Immature natural killer cell (primary cell): ENCODE measurements at places on chromosomes 2 and 18.

DNA sequence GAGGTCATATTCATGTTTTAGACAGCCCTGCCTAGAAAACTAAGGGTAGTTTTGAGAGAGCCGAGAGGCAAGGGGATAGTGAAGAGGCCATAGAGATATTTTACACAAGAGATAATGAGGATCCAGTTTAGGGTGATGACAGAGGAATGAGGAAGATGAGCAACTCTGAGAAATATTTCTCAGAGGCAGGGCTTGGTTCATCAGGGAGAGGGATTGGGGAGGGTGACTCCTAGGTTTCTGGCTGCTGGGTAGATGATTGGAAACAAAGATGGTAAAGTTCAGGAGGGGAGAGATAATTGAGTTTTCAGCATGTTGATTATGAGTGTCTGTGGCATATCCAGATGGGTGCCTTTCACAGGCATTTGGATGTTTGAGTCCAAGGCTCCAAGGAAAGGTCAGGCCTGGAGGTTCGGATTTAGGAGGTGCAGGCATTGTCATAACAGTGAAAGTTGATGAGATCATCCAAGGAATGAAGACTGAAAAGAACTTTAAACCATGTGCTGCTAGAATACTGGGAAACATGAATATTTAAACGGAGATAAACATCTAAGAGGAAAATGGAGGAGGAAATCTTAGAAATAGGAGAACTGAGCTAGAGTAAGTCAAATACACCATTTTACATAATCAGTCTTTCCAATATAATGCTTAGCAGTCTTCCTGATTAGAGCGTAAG lies 7.4 kb downstream of the MYL12B start:
- no peak for DNase-seq

DNA sequence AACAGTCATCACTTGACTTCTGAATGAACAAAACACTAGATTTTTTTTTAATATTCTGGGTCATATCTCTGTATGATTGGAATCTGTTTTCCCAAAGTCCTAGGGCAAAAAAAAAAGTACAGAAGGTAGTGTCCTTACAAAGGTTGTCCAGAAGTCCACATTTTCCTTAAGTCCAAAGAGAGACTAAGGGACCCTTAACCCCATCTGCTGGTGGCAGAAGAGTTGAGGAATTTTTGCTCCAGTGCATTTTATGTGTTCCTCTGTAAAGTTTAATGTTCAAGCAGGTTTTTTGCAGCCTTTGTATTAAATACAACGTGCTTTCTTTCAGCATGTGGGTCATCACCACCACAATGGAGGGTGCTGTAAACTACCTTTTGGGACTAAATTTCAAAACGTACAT lies 215.9 kb downstream of the SP3 start:
- no peak for DNase-seq

DNA sequence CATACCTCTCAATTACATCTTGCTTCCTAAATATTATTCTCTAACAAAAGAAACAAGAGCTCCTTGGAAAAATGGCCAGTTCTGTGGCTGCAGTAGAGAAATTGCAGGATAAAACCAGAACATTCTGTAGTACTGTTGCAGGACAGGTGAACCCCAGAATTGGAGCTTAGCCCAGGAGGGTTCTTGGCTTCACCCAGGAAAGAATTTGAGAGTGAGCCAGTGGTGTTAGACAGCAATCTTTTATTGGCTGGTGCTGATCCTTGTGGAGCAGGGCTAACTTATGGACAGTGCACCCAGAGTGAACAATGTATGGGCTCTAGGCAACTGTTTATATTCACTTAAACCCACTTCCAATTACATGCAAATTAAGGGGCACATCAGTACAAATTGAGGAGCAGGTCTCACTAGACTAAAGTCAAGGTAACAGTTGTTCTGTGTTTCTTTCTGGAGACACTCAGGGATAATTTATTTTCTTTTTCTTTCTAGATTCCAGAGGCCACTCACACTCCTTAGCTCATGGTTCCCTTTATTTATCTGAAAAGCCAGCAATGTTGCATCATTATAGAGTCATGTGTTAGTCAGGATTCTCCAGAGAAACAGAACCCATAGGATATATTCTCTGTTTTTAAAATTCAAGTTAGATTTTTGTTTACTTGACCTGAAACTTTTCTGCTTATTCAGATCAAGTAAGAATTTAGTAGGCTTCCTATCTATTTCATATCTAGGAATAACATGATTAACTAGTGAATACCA lies 348.1 kb downstream of the CCDC85A start:
- DNase-seq, result no peak

GRCh38 chr2:213104092-213104902 lies 47.1 kb downstream of the IKZF2 start:
- DNase-seq, result peak; percentile 49

- no peak for DNase-seq
Observed at GRCh38 chr2:215454519-215455246, 18.8 kb upstream of the FN1 start.

DNA sequence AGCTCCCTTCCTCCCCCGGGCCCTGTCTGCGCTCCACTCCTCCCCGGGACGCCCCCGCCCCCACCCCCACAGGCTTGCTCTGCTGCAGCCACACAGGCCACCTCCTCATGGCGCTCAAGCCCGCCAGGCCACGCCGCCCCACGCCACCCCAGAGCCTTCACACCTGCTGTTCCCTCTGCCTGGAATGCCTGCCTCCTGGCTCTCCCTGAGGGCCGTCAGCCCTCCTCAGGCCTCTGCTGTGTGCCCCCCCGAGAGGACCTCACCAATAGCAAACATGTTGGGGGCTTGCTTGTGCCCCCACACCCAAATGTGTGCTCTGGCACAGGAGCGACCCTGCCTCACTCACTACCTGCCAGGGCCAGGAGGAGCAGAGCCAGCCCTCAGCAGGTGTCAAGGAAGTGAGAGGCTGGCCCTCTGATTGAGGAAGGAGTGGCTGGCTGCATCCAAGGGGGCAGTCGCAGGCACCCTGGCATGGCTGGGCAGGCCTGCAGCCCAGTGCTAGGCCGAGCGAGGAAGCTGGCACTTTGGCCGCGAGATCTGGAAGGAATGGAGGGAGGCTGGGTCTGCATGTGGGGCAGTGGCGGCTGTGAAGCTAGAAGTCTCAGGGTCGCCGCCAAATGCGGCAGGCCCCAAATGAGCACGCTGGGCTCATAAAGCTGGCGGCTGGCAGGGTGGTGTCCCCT lies 86.5 kb downstream of the INHBB start:
- no peak for DNase-seq

- DNase-seq, result no peak
Observed at GRCh38 chr2:226994775-226995174, 158.9 kb downstream of the RHBDD1 start.

DNA sequence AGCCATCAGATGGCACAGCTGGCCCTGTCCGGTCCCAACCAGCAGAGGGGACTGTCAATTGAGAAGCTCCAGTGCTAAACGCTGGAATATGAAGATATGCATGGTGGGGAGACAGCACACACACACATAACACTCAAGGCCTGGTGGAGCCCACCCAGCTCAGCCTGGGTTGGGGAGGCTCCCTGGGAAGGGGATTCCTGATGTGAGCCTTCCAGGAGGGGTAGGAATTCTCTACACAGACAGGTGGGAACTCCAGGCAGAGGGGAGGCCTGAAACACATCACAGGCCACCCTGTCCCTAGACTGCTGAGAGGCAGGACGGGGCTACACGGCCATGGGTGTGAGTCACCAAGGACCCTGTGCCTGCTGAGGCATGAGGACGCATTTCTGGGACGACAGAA lies 49.4 kb upstream of the SH3RF3 start:
- no peak for DNase-seq

- DNase-seq, result no peak
Observed at GRCh38 chr2:193505620-193506019, 1310.9 kb upstream of the TMEFF2 start.

- DNase-seq, result no peak
Observed at GRCh38 chr2:217983276-217984233, 19.2 kb downstream of the TNS1 start.

DNA sequence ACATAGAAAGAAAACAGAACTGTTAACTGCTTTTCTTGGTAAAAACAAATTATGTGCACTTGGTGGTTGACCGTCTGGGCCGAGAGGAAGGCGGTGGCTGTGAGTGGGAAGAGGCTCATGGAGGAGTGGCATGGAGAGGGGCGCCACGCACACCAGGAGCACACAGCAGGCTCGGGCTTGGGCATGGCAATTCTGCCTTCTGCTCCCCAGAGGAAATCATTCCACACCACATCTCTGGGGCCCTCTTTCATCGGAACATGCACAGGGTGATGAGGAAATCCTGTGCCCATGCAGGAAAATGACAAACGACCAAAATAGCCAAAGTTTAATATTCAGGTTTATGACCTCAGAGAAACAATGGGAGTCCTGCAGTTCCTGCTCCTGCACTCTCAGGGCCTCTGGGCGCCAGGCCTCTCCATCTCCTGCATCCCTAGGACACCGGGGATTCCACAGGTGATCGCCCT lies 26.4 kb downstream of the WDFY1 start:
- no peak for DNase-seq

DNA sequence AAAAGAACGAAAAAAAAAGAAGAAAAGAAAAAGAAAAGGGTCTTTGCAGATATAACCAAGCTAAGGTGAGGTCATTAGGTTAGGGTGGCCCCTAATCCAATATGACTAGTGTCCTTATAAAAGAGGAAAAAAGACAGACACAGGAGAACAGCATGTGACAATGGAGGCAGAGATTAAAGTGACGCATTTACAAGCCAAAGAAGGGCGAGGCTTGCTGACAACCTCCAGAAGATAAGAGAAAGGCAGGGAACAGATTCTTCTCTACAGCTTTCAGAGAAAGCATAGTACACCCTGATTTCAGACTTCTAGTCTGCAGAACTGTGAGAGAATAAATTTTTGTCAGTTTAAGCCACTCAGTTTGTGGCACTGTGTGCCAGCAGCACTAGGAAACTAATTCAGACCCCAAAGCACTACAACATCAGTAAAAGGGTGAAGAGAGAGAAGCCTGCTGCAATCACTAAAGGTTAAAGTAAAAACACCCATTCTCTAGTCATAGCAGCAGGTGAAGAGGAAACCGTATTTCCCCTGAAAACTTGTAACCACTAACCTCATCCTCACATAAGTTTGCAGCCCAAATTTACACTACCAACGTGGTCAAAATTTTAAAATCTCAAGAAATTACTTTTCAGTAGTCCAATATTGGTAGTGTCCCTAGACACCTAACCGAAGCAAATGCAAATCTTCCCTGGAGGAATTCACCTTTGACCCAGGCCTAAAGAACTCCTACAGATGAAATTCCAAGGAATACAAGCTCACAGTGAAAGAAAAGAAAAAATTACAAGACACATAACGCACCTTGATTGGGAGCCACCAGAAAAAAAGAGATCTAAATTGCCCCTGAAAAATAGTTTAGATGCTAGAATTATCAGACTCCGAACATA lies 17.5 kb downstream of the REEP1 start:
- no peak for DNase-seq

- no peak for DNase-seq
Observed at GRCh38 chr2:238358769-238359168, 38.5 kb downstream of the TRAF3IP1 start.

GRCh38 chr2:30583204-30583749 lies 136.2 kb downstream of the LCLAT1 start:
- DNase-seq, result no peak

GRCh38 chr2:240438810-240439697 lies 3.6 kb downstream of the GPC1 start:
- no peak for DNase-seq

DNA sequence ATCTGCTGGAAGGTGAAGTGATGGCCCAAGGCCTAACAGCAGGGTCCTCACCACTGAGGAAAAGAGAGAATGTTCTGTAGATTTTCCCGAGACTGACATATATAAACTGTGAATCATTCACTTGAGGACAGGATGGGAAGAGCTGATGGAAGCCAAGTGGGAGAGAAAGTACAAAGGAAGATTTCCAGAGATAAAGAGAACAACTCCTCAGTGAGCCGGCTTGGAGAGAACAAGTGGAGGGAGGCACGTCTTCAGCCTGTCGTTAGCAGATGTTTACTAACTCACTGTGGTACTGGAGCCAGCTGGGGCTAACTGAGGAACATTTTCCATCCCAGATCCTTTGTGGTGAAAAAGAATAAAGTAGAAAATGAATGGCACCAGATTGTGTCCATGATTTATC lies 552.9 kb upstream of the TNP1 start:
- no peak for DNase-seq

- DNase-seq, result no peak
Observed at GRCh38 chr2:219442256-219443015, 7.8 kb downstream of the SPEG start.

DNA sequence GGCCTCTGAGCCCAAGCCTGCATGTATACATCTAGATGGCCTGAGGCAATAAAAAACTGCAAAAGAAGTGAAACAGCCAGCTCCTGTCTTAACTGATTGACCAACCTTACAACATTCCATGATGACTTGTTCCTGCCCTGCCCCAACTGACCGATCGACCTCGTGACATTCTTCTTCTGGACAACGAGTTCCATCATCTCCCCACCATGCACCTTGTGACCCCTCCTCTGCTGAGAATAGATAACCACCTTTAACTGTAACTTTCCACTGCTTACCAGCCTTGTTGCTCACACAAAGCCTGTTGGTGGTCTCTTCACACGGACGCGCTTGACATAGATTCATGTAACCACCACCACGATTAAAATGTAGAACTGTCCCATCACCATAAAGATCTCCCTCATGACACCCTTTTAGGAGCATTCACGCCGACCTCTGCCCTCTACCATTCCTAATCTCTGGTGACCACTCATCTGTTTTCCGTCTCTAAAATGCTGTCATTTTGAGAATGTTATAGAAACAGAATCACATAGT lies 120.1 kb upstream of the REV1 start:
- DNase-seq, result no peak

GRCh38 chr2:239936838-239937581 lies 88.1 kb downstream of the NDUFA10 start:
- no peak for DNase-seq

GRCh38 chr2:108101481-108101880 lies 115.2 kb downstream of the SLC5A7 start:
- no peak for DNase-seq
